GM20000 (cell line): ENCODE measurements at places on chromosomes 7 and 10.

GRCh38 chr10:96794836-96795733 is 37.0 kb upstream of the LCOR start:
- no peak for DNase-seq

GRCh38 chr10:76112826-76113150 is 681.4 kb downstream of the LRMDA start:
- no peak for DNase-seq

GRCh38 chr7:73668103-73668885 is 663 bp downstream of the VPS37D start:
- peak; percentile 60 for DNase-seq

- no peak for DNase-seq
These were observed 8.6 kb downstream of the ZNF467 start for GRCh38 chr7:149764481-149765398.
